ENCODE measurements at places on chromosomes 2 and 18. TPM values are rescaled to one million over a fixed set of nuclear protein-coding genes. Genes with fewer than 3 reads are reported as not detected.

GRCh38 chr2:70962211-70962884, 16.1 kb upstream of the ANKRD53 start:
- no peak for DNase-seq

DNA sequence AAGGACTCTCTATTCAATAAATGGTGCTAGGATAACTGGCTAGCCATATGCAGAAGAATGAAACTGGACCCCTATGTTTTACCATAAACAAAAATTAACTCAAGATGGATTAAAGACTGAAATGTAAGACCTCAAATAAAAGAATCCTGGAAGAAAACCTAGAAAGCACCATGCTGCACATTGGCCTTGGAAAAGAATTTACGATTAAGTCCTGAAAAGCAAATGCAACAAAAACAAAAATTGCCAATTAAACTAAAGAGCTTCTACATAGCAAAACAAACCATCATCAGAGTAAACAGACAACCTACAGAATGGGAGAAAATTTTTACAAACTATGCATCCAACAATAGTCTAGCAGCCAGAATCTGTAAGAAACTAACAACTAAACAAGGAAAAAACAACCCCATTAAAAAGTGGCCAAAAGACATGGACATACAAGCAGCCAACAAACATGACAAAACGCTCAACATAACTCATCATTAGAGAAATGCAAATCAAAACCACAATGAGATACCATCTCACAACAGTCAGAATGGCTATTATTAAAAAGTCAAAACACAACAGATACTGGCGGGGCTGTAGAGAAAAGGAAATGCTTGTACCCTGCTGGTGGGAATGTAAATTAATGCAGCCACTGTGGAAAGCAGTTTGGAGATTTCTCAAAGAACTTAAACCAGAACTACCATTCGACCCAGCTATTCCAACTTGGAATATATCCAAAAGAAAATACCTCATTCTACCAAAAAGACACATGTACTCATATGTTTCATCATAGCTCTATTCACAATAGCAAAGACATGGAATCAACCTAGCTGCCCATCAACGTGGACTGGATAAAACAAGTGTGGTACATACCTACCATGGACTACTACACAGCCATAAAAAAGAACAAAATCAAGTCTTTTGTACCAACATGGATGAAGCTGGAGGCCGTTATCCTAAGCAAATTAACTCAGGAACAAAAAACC, 30.6 kb downstream of the SEPTIN10 start:
- DNase-seq: no peak

GRCh38 chr2:212337036-212337435, 201.6 kb downstream of the ERBB4 start:
- DNase-seq: no peak

DNA sequence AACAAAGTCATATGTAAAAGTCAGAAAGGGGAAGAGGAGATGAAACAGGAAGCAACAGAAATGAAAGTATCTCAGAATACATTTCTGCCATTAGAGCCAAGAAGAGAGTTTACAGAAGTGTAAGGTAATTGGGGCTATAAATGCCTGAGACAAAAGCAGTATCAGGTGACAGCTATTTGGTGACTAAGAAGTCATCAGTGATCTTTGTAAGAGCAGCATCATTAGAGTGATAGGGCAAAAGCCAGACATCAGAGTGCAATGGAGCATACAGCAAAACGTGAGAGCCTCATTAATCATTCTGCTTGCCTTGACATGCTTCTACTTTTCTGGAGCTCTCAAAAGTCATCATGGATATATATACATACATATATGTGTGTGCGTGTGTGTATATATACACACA, 804.7 kb upstream of the PIK3C3 start:
- no peak for DNase-seq

GRCh38 chr2:217902379-217903141, 100.2 kb downstream of the TNS1 start:
- DNase-seq: peak; percentile 51

DNA sequence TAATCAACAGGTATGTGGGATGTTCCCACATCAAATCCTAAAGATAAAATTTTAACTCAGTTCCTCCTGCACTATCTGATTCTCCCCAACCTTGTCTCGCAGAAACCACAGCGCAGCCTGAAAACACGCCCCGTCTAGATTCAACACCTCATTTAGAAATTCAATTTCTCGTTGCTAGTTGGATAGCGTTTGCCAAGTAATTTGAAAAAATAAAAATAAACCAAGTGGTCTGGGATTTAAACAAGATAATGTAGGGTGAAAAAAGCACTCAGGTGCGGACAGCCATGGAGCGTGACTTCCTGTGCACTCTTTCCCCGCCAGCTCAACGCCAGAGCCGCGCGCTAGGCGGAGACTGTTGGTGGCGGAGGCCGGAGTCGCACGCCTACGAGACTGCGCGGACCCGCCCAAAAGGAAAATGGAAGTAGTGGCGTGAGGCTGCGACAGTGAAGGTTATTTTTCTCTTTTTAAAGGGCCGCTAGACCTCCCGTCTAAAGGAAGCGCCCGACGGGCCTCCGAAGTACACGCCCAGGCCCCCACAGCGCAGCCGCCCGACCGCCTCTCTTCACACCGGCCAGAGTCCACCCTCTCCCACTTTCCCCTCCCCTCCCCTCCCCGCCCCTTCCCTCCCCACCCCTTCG, 615 bp upstream of the CCNT2 start:
- DNase-seq: peak; percentile 95

GRCh38 chr18:76475450-76476194, 19.4 kb downstream of the ZNF516 start:
- DNase-seq: no peak

DNA sequence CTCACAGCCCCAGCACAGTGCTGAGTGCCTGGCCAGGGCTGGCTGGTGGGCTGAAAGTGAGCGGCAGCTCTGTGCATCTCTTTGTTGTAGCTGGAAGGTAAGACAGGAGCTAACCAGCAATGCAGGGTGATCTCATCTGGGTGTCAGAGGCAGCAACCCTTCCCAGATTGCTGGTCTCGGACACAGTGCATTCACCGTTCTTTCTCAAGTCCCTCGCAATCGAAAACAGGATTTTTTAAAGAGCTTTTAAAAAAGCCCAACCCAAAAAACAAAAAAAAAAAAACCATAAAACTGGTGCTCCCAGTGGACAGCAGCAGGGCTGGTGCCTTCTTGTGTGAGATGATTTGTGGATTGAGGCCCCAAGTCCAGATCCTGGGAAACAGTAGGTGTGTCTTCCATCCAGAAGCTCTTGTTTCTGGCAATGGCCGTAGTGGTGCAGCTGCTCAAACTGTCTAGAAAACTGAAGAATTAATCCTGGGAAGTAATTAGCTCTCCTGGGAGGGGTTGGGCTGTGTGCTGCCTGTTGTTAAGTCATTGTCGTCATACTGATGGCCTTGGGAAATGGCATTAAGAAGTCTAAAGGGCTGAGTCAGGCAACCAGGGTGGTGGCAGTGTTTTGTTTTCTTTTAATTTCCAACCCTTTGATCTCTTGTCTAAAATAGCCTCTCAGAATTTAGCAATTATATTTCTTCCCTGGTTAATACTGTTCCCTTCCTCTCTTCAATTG, 156.7 kb downstream of the KLHL29 start:
- DNase-seq: no peak

DNA sequence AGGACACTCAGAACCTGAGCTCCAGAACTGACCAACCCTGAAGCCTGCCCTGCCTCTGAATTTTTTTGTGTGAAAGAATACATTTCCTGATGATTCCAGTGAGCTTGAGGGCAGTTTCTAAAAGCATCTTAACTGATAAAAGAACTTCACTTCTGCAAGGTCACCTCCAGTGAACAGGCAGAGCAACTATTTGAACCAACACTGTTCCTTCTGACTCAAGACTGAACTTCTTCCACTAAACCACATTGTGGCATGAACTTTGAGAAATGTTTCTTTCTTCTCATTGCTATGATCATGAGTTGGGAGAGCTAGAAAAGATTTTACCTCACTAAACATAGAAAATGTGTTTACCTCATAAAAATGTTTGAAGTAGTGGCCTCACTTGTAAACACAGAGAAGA, 83.8 kb upstream of the SERTAD2 start:
- DNase-seq: peak; percentile 7

GRCh38 chr18:48862132-48862531, 88.6 kb downstream of the SMAD7 start:
- DNase-seq: no peak

- no peak for DNase-seq
These were observed 45.9 kb downstream of the RPIA start for GRCh38 chr2:88737385-88737784.

DNA sequence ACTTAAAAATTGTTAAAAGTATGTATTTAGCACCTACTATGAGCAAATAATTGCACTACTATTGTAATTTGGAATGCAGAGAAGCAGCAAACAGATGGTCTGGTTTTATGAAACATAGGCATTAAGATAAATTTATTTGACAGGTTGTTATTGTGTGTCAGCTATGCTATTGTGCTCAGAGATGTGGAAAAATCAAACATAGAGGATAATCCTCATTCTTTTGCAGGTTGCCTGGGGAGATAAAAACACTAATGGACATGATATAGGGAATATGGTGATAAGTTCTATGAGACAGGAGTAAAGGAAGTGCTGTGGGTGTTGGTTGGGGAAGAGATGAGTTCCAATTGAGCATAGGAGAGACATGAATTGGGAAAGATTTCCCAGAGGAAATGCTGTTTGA, 71.3 kb downstream of the PPP1R1C start:
- no peak for DNase-seq

- no peak for DNase-seq
These were observed 130.2 kb upstream of the ACVR2A start for GRCh38 chr2:147714582-147714981.

- no peak for DNase-seq
These were observed 229.2 kb downstream of the ANAPC1 start for GRCh38 chr2:111654829-111655228.

DNA sequence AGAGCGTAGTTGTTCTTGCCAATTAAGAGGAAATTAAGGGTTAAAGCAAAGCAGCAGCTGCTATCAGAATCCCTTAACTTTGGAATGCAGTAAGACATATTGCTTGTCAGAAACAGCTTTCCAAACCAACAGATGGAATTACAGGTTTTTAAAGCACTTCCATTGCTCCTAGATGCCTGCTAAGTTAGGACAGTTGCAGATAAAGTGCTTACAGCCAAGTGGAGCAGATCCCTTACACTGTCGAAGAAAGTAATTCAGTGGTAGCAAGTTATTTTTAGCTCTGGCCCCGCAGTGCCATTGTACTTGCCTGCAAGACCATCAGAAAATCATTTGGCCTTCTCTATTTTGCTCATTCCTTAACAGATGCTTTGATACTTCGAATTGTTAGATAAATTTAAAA, 5.4 kb downstream of the PDK1 start:
- DNase-seq: no peak

Gene SKA1
- 48.3 TPM for total RNA-seq

Gene RASGRP3
- total RNA-seq: 3.9 TPM

Gene CHRNG
- not detected for total RNA-seq

Gene COL4A4
- not detected for total RNA-seq

Gene SIGLEC15
- total RNA-seq: not detected

Gene SPDYA
- 0.93 TPM for total RNA-seq

Gene CDH20
- 0.09 TPM for total RNA-seq

Measured in activated CD4-positive, alpha-beta T cell treated with anti-CD3 and anti-CD28 coated beads for 36 hours (primary cell).